ENCODE measurements at places on chromosomes 1 and 21. TPM values are rescaled to one million over a fixed set of nuclear protein-coding genes. Genes with fewer than 3 reads are reported as not detected.

DNA sequence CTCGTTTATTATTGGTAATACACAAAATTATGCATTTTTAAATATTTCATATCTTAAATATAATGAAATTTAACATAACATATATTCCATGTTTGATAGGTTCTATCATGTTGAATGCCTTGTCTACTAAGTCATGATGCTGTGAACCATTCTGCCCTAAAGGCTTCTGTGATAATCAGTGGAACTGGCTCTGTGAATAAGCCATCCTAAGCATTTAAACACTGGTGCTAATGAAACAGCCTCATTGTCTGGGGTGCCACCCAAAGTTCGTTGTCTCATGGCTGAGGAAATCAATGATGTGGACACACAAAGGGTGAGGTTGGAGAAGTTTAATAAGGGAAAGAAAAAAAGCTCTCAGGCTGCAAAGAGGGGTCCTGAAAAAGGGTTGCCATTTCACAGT is 264.7 kb upstream of the ZRANB2 start:
- no peak overlapping the region for H3K4me3 ChIP-seq
- H3K27ac ChIP-seq, result no peak overlapping the region
- no peaks in the 10 kb centered on the region for H3K4me1 ChIP-seq
- no peaks in the 10 kb centered on the region for H3K27me3 ChIP-seq
- no peak for DNase-seq
- H3K36me3 ChIP-seq, result no peaks in the 10 kb centered on the region

The CLCA4 gene
- total RNA-seq, result not detected

DNA sequence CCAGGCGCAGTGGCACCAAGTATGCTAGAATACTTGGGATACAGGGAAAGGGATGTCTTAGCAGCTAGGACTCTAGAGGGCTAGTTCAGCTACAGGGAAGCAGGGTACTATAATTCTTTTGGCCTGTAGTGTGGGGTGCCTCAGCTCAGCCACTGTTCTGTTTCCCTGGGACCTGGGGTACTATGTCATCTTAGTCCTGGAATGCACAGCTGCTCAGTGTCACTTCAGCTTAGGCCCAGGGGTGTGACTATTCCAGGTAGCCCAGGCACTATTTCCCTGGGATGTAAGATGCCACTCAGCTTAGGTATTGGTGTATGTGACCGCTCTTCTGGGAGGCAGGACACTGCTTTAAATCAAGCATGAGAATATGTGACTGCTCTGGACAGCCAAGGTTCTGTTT is 34.1 kb downstream of the RGSL1 start:
- no peaks in the 10 kb centered on the region for H3K27me3 ChIP-seq
- H3K4me1 ChIP-seq, result no peaks in the 10 kb centered on the region
- no peak overlapping the region for H3K27ac ChIP-seq

GRCh38 chr1:61186753-61187152 is 104.4 kb downstream of the NFIA start:
- no peaks in the 10 kb centered on the region for H3K27me3 ChIP-seq
- peaks cover 11% of the 10 kb centered on the region for H3K4me1 ChIP-seq
- no peak overlapping the region for H3K27ac ChIP-seq
- no peak overlapping the region for H3K4me3 ChIP-seq

- no peak for DNase-seq
- no peaks in the 10 kb centered on the region for H3K27me3 ChIP-seq
- no peak overlapping the region for H3K27ac ChIP-seq
- H3K4me1 ChIP-seq, result no peaks in the 10 kb centered on the region
- H3K4me3 ChIP-seq, result no peak overlapping the region
These were observed 36.1 kb downstream of the COA6 start for GRCh38 chr1:234409328-234409727.

DNA sequence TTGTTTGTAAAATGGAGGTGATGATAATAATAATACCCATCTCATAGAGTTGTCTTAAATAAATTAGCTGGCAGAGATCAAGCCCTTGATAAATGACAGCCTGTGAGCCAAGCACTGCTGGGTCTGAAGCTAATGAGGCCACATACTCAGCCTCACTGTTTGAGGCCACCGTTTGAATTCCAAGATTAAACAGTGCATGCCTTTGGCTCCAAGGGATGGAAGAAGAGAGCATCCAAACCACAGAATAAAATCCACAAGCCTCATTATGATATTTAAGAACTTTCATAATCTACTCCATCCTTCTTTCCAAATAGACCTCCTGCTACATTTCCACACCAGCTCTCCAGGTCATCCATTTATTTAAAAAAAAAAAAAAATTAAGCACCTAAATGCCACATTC is 29.0 kb downstream of the TGFBR3 start:
- no peaks in the 10 kb centered on the region for H3K36me3 ChIP-seq
- no peak overlapping the region for H3K27ac ChIP-seq
- H3K27me3 ChIP-seq, result no peaks in the 10 kb centered on the region
- no peak overlapping the region for H3K4me3 ChIP-seq

DNA sequence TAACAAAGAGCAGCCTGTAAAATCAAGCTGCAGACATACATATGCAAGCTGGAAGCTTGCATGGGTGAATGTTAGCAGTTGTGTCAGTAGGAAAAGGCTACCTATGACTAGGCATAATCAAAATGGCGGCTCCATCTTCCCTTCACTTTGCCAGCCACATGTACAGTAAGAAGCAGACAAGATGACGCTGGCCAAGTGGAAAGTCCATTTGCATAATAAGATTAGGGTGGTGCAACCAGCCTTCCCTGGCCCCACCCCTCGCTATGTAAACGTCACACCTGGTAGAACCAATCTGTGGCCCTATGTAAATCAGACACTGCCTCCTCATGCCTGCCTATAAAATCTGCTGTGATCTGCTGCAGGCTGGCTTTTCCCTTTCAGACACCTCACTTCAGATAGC is 171.9 kb upstream of the USP25 start:
- no peaks in the 10 kb centered on the region for H3K27me3 ChIP-seq
- no peak overlapping the region for H3K4me3 ChIP-seq
- H3K36me3 ChIP-seq, result no peaks in the 10 kb centered on the region
- no peak for DNase-seq

DNA sequence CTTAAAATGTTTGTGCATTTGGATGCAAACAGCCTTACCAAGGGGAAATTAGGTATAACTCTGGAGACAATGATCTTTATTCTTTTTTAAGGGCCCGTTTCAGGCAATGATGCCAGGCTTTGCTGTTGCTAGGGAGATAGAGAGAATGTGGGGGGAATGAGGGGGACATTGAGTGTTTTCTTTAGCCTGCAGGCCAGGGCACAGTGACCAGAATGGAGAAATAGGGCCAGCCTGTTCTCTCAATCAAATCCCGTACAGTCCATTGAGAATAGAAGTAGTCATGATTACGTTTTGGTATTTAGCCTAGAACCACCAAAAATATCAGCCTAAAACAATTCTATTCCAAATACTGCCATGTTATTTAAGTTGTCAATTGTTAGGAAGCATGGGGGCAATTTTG is 49.0 kb downstream of the RGS7 start:
- no peaks in the 10 kb centered on the region for H3K27me3 ChIP-seq
- H3K36me3 ChIP-seq, result no peaks in the 10 kb centered on the region
- no peaks in the 10 kb centered on the region for H3K4me1 ChIP-seq

DNA sequence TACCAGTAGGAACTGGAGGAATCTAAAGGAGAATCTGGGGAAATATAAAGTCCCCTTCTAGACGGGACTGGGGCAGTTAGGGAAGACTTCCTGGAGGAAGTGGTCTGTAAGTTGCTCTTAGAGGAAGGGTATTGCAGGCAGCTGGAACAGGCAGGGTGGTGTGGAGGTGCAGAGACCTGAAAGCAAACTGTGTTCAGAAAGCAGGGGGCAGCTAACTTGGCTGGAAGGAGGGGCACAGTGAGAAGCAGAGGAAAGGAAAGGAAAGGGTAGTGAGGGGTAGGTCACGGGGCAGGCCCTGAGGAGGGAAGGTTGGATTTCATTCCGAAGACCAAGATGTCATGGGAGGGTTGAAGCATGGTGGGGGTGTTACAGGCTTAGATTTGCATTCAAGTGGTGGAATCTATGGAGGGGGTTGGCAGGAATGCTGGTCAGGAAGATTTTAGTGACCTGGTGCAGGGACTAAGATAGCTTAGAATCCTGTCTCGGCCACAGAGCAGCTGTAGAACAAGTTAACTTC is 240.7 kb downstream of the FOXD2 start:
- no peak for DNase-seq
- H3K4me3 ChIP-seq, result no peak overlapping the region
- no peaks in the 10 kb centered on the region for H3K4me1 ChIP-seq
- H3K36me3 ChIP-seq, result no peaks in the 10 kb centered on the region

The SRGAP2 gene
- 77.1 TPM for total RNA-seq

- peaks cover 6% of the 10 kb centered on the region for H3K36me3 ChIP-seq
- DNase-seq, result peak; percentile 66
- H3K4me1 ChIP-seq, result peaks cover 13% of the 10 kb centered on the region
- no peak overlapping the region for H3K4me3 ChIP-seq
These were observed 53.8 kb downstream of the PRKCZ start for GRCh38 chr1:2103901-2104590.

DNA sequence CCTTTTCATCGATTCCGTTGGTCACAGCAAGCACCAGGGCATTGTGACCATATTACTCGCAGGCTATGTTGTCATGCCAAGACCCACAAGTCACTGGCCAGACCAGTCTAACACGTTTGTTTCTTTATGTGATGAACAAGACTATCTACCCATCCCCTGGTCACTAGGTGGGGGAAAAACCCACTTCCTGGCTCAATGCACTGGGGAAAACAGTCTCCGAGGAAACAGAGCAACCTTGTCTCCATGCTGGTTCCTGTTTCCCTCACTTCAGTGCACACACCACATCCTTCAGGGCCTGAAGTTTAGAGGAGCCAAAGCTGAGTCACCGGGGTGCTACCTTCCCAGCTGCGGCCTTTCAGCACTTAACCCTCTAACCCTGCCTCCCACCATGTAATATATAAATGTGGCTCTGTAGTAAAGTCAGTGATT is 20.9 kb downstream of the ERICH3 start:
- no peak overlapping the region for H3K4me3 ChIP-seq
- H3K27me3 ChIP-seq, result no peaks in the 10 kb centered on the region

GRCh38 chr1:72397786-72398185 is 115.4 kb upstream of the NEGR1 start:
- H3K4me1 ChIP-seq, result no peaks in the 10 kb centered on the region
- DNase-seq, result no peak
- no peaks in the 10 kb centered on the region for H3K27me3 ChIP-seq
- no peak overlapping the region for H3K4me3 ChIP-seq

GRCh38 chr1:56216218-56216617 is 363.1 kb downstream of the PLPP3 start:
- no peaks in the 10 kb centered on the region for H3K36me3 ChIP-seq
- DNase-seq, result no peak
- no peak overlapping the region for H3K4me3 ChIP-seq
- no peak overlapping the region for H3K27ac ChIP-seq

- H3K27me3 ChIP-seq, result no peaks in the 10 kb centered on the region
- DNase-seq, result peak; percentile 89
These were observed 49.8 kb downstream of the PRDM2 start for GRCh38 chr1:13749543-13750341.

- H3K4me1 ChIP-seq, result peaks cover 30% of the 10 kb centered on the region
- no peaks in the 10 kb centered on the region for H3K36me3 ChIP-seq
- no peak overlapping the region for H3K27ac ChIP-seq
- no peak for DNase-seq
- no peaks in the 10 kb centered on the region for H3K27me3 ChIP-seq
These were observed 73.6 kb downstream of the SIPA1L2 start for GRCh38 chr1:232556351-232556750.

GRCh38 chr1:159936273-159936904 is 9.0 kb downstream of the IGSF9 start:
- no peaks in the 10 kb centered on the region for H3K27me3 ChIP-seq
- H3K36me3 ChIP-seq, result no peaks in the 10 kb centered on the region
- no peak overlapping the region for H3K27ac ChIP-seq
- peaks cover 6% of the 10 kb centered on the region for H3K4me1 ChIP-seq

DNA sequence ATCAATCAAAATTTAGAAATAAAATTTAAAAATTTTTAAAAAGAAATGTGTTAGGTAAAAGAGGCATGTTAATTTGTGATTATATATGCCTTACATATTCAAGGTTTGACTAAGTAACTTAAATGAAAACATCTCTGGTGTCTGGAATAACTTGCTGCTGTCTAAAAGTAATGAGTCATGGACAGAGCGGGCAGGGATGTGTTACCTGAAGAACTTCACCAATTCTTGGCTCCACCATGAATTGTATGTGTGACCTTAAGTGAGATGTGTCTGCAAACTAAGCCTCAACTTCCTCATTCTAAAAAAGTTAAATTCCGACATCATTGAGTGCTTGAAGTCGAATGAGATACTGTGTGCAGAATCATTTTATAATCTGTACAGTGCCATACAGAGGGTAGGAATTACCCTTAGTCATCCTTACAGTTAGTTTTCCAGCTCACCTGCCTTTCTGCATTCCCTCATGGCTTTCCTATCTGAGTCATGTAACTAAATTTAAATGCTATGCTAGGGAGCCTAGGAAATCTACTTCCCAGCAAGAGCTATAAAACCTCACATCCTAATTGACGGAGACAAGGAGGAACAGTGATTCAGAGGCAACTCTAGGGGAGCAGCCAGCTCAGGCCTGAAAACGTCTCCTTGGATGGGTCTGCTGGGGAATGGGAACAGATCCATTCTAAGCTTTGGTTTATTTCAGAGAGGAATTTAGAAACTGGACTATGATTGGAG is 100.7 kb upstream of the TSPAN2 start:
- H3K27ac ChIP-seq, result no peak overlapping the region
- DNase-seq, result no peak
- H3K27me3 ChIP-seq, result no peaks in the 10 kb centered on the region
- no peaks in the 10 kb centered on the region for H3K4me1 ChIP-seq

- H3K36me3 ChIP-seq, result peaks cover 7% of the 10 kb centered on the region
- peaks cover 37% of the 10 kb centered on the region for H3K4me1 ChIP-seq
These were observed at the start of gene MLLT11 for GRCh38 chr1:151060007-151060656. Gene MLLT11 (plus strand): TSS chr1:151060397. CDS start chr1:151067225, 6,828 bp downstream.

DNA sequence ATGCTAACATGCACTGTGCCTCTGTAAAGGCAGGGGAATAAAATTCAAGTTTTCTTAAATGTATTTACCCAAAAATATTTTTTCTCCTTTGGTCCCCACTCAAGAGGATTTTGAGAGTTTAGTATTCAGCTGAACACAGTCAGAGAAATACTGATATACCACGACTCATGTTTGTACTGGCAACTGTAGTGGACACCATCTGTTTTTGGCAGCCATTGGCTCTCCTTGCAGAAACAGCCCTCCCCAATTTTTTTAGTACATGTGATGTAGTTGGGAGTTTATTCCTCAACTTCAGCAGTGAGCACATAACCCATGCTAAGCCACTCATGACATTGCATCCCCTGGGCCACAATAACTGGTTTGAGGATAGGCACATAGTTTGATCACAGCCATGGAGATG is 154.8 kb upstream of the POU3F1 start:
- H3K4me3 ChIP-seq, result no peak overlapping the region
- no peaks in the 10 kb centered on the region for H3K36me3 ChIP-seq
- no peaks in the 10 kb centered on the region for H3K4me1 ChIP-seq

All from upper lobe of right lung (tissue), 1 donor.